NCI-H526 treated with DMSO at 0.1 percent for 48 hours (cell line): ENCODE measurements at places on chromosomes 13 and 19.

DNA sequence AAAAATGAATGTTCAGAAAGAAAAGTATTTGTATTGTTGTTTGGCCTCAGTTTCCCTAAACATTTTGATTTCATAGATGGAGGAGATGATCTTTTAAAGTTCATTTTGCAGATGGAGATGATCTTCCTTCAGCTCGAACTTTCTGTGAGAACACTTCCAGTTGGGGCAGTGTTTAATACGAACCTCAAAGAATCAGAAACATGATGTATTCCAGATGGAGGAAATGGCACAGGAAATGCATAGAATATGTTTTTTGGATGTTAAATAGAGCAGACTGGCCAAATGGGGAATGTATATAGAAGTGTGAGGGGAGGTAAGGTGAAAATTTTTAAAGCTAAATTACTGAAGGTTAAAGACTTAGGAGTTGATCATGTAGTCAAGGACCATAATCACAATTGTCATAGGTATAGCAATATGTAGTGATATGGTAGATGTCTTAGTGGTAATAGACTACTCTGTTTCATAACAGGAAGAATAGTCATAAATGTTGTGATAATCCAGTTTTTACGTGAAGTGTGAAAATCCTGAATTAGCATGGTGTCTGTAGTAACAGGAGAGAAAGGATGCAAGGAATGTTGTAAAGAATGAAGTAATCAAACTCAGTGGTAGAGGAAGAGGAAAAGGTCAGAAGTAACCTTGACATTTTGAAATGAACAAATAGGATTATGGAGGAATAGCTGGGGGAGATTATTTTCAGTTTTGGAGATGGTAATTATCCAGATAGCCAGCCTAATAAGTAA lies 5.1 kb downstream of the RAP2A start:
- DNase-seq = no peak

GRCh38 chr19:14977128-14977527 lies 2.5 kb downstream of the SLC1A6 start:
- no peak for DNase-seq

- no peak for DNase-seq
These were observed 10.5 kb downstream of the XRCC1 start for GRCh38 chr19:43564800-43565199.

DNA sequence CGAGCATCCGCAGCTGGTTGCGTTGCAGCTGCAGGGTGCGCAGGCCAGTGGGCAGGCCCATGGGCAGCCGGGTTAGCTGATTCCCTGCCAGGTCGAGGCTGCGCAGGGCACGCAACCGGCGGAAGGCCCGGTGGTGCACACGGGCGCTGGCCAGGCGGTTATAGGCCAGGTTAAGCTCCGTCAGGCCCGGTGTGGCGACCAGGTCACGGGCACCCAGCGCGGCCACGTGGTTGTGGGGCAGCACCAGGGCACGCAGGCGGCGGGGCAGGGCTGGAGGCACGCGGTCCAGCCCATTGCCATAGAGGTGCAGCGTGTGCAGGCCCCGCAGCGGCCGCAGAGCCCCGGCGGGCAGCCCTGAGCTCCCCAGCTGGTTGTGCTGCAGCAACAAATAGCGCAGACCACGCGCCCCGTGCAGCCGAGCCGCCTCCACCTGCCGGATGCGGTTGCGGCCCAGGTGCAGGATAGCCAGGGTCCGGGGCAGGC lies 5.3 kb downstream of the PODNL1 start:
- no peak for DNase-seq

GRCh38 chr13:42803563-42804204 lies 22.3 kb downstream of the FAM216B start:
- no peak for DNase-seq
